ENCODE measurements at places on chromosomes 7 and 10. TPM values are rescaled to one million over a fixed set of nuclear protein-coding genes. Genes with fewer than 3 reads are reported as not detected.

DNA sequence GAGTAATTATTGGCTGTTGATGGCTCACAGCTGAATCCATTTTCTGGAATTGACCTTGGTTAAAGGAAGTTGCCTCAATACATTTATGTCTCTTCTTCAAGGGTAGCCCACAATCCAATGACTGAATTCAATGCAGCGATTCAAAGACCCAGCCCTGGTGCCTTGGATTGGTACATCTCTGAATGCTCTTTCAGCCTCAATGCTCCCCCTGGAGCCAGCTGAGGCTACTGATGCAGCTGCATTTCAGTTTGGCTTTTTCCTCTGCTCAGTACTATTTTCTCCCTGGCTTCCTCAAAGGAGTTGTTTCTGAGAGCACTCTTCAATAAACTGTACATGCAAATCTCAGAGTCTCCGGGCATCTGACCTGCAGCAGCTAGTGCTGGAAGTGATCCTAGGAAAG lies 633 bp upstream of the EBLN1 start:
- H3K27me3 ChIP-seq = no peaks in the 10 kb centered on the region
- no peak overlapping the region for H3K27ac ChIP-seq
- H3K36me3 ChIP-seq = no peaks in the 10 kb centered on the region
- H3K4me1 ChIP-seq = no peaks in the 10 kb centered on the region
- DNase-seq = no peak

DNA sequence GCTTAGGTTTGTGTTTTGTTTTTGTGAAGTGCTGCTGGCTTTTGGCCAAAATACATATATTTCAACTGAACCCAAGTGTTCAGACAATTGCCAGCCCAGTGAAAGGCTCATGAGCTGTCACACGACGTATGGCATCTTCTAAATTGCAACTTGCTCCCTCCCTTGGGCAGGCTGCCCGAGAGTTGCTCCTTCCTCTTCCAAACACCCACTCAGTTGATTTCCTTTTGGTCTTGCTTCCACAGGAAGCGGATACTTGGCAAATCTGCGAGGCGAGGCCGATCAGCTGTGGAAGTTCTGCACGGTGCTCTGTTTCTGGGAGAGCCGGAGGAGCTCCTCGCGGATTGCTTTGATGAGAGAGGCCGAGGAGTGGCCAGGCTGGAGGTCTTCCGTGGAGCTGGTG lies 39.6 kb upstream of the ATP6V0A4 start:
- no peak overlapping the region for H3K27ac ChIP-seq
- no peaks in the 10 kb centered on the region for H3K27me3 ChIP-seq
- no peaks in the 10 kb centered on the region for H3K4me1 ChIP-seq
- H3K36me3 ChIP-seq = no peaks in the 10 kb centered on the region

- peak; percentile 70 for DNase-seq
- H3K27me3 ChIP-seq = no peaks in the 10 kb centered on the region
- no peaks in the 10 kb centered on the region for H3K36me3 ChIP-seq
- no peak overlapping the region for H3K4me3 ChIP-seq
- no peaks in the 10 kb centered on the region for H3K4me1 ChIP-seq
These were observed 121.6 kb upstream of the KLF6 start for GRCh38 chr10:3906511-3907111.

- no peaks in the 10 kb centered on the region for H3K4me1 ChIP-seq
- H3K36me3 ChIP-seq = no peaks in the 10 kb centered on the region
- H3K27ac ChIP-seq = no peak overlapping the region
- H3K4me3 ChIP-seq = no peak overlapping the region
These were observed 166.2 kb downstream of the RAPGEF5 start for GRCh38 chr7:22190736-22191135.

DNA sequence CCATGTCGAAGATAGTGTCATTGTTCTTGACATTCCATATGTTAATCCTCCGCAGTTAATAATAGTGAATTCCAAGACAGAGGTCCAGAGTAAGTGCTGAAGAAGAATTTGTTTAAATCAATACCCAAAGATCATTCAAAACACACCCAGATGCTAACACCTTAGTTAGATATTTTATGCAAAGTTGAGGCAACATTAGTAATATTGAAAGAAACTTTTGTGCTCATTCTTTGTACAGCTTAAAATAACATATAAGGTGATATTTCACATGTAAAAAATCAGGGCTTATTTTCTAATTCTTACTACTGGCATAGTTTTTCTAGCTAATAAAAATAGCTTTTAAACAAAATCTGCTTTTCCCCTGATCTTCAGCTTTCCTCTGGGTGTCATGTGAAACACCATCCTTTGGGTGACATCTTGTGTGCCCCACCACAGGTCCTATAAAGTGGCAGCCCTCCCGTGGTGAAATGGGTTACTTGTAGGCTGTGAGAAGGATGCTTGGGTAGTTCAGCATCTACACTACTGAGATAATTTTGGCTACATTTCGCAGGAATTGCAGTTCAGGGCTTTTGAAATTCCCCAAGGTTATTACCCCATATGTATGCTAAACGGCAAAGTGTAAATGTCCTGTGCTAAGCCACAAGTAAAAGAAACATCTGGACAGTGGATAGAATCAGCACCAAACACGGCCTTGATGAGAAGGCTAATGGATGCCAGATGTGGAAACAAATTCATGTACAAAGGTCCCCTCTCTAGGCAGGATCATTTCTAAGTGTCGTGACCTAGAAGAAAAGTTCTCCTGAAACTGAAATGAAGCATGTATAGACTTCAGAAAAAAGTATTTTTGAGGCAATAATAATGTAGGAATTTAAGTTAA lies 105.4 kb downstream of the GRM3 start:
- DNase-seq = no peak
- no peak overlapping the region for H3K27ac ChIP-seq
- H3K4me1 ChIP-seq = no peaks in the 10 kb centered on the region
- no peaks in the 10 kb centered on the region for H3K36me3 ChIP-seq
- no peak overlapping the region for H3K4me3 ChIP-seq

- no peak overlapping the region for H3K4me3 ChIP-seq
- H3K27me3 ChIP-seq = no peaks in the 10 kb centered on the region
- DNase-seq = no peak
- no peak overlapping the region for H3K27ac ChIP-seq
- H3K36me3 ChIP-seq = no peaks in the 10 kb centered on the region
These were observed 104.7 kb upstream of the FAM20C start for GRCh38 chr7:87671-88070.

DNA sequence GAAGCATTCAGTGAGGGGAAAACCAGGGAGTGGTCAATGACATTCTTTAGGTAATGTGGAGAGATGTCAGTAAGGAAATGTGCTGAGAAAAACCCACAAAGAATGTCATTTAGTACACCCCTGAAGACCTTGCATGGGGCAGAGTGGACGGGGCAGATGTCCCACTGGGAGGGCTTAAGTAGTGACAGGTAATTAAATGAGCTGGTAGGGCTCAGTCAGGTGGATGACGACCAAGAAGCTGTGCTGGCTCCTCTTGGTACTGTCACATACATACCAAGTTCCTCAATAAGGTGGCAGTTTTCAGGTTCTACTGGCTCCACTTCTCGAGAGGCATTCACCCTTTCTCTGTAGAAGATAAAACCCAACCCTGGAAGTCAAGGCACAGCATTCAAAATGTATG lies 1.8 kb downstream of the PON3 start:
- no peaks in the 10 kb centered on the region for H3K4me1 ChIP-seq
- H3K27ac ChIP-seq = no peak overlapping the region
- H3K36me3 ChIP-seq = no peaks in the 10 kb centered on the region
- H3K27me3 ChIP-seq = no peaks in the 10 kb centered on the region
- no peak for DNase-seq

- no peak for DNase-seq
- H3K4me1 ChIP-seq = no peaks in the 10 kb centered on the region
- no peak overlapping the region for H3K4me3 ChIP-seq
- no peaks in the 10 kb centered on the region for H3K27me3 ChIP-seq
- no peak overlapping the region for H3K27ac ChIP-seq
- no peaks in the 10 kb centered on the region for H3K36me3 ChIP-seq
These were observed 84.5 kb downstream of the FZD1 start for GRCh38 chr7:91348711-91349110.

DNA sequence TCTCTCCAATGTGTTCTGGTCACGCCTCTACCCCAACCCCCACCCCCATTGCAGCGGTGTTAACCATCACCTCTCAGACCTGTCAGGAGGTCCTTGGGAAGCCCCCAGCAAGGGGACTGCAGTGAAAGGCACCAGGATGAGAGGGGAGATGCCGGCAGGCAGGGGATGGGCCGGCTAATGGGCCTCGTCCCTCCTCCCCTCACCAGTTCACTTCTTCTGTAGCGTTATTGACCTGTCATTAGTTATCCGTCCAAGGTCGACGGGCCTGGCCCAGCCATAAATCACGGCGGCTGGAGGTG lies 18.8 kb downstream of the POLL start:
- H3K27me3 ChIP-seq = peaks cover 11% of the 10 kb centered on the region
- H3K36me3 ChIP-seq = no peaks in the 10 kb centered on the region
- H3K4me1 ChIP-seq = no peaks in the 10 kb centered on the region
- H3K27ac ChIP-seq = no peak overlapping the region
- DNase-seq = peak; percentile 48

DNA sequence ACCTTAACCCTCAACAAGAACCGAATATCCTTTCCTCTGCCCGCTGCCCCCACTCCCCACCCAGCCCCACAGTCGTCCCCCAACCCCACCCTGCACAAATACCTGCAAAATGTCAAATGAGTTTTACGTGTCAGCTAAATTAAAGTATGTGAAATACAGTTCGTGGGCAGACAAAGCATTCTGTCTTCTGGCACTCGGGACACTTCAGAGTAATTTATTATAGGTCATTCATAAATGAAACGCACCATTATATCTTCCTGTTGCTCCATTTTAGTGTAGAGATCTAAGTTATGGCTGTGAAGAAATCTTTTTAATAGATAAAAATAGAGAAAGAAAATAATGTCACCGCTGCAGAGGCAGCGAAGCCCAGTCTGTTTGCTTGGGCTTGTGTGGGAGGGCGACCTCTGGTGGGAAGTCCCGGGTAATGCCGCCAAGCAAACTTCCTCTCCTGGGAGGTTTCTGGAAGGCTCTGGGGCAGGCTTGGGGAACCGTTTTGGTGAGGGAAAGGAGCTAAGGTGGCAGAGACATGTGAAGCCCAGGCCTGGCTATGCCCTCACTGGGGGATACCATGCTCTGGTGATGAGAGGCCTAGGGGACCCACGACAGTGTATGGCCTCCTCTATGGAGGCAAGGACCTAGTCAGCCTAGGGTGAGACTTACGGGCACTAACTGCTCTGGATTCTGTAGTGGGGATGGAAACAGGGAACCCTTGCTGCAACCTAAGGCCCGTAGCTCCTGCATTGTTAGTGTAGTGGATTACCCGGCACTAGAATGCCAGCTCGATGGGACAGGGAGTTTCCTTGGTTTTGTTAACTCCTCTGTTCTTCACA lies 604.9 kb downstream of the LRMDA start:
- no peaks in the 10 kb centered on the region for H3K36me3 ChIP-seq
- peaks cover 3% of the 10 kb centered on the region for H3K4me1 ChIP-seq
- H3K4me3 ChIP-seq = peak overlapping the region; percentile 49
- H3K27me3 ChIP-seq = no peaks in the 10 kb centered on the region
- DNase-seq = peak; percentile 82
- no peak overlapping the region for H3K27ac ChIP-seq

GRCh38 chr7:25928549-25929330 lies 223.3 kb upstream of the NFE2L3 start:
- H3K4me3 ChIP-seq = no peak overlapping the region
- no peak overlapping the region for H3K27ac ChIP-seq
- no peak for DNase-seq
- no peaks in the 10 kb centered on the region for H3K36me3 ChIP-seq

- DNase-seq = no peak
- H3K4me3 ChIP-seq = no peak overlapping the region
- no peaks in the 10 kb centered on the region for H3K4me1 ChIP-seq
- peaks cover 20% of the 10 kb centered on the region for H3K27me3 ChIP-seq
These were observed 26.5 kb upstream of the PRKAG2 start for GRCh38 chr7:151903249-151904032.

DNA sequence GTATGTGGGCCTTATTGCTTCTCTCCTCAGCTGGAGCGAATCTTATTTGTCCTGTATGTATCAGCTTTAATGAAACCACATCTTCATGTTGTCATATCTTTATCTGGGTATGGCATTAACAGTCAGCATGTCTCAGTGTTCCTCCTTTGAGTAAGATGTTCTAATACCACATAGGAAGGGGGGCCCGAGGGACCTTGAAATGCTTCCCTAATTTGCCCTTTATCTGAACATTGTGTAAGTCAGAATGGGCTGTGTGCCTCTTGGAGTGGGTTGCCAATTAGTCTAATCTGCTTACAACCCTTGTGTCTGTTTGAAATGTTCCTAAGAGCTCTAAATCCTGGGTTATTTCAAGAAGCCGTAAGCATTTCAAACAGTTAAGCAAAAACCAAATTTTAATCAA lies 623.8 kb downstream of the SUGCT start:
- H3K36me3 ChIP-seq = no peaks in the 10 kb centered on the region
- no peaks in the 10 kb centered on the region for H3K27me3 ChIP-seq
- no peak overlapping the region for H3K27ac ChIP-seq
- no peaks in the 10 kb centered on the region for H3K4me1 ChIP-seq
- H3K4me3 ChIP-seq = no peak overlapping the region
- DNase-seq = no peak

- H3K36me3 ChIP-seq = peaks cover 31% of the 10 kb centered on the region
- H3K4me1 ChIP-seq = peaks cover 13% of the 10 kb centered on the region
- H3K4me3 ChIP-seq = no peak overlapping the region
- no peak for DNase-seq
- no peak overlapping the region for H3K27ac ChIP-seq
These were observed 29.4 kb downstream of the WDR86 start for GRCh38 chr7:151380199-151381097.

- no peak overlapping the region for H3K27ac ChIP-seq
- H3K36me3 ChIP-seq = no peaks in the 10 kb centered on the region
- no peak for DNase-seq
- H3K4me1 ChIP-seq = no peaks in the 10 kb centered on the region
- no peak overlapping the region for H3K4me3 ChIP-seq
These were observed 19.6 kb upstream of the CDCA7L start for GRCh38 chr7:21965291-21965690.

POLL gene
- total RNA-seq = 26.2 TPM

TRIL gene
- total RNA-seq = 1.5 TPM

PLCE1 gene
- total RNA-seq = 2.8 TPM

CUZD1 gene
- 0.19 TPM for total RNA-seq

AFAP1L2 gene
- 2.1 TPM for total RNA-seq

ADAP1 gene
- 0.88 TPM for total RNA-seq

CALHM1 gene
- total RNA-seq = not detected

PRSS1 gene
- total RNA-seq = not detected

SPDYE11 gene
- total RNA-seq = not detected

ZNF22 gene
- total RNA-seq = 15.1 TPM

Data from psoas muscle (tissue), 8 donors.